ENCODE measurements at places on chromosomes 6 and 20.

DNA sequence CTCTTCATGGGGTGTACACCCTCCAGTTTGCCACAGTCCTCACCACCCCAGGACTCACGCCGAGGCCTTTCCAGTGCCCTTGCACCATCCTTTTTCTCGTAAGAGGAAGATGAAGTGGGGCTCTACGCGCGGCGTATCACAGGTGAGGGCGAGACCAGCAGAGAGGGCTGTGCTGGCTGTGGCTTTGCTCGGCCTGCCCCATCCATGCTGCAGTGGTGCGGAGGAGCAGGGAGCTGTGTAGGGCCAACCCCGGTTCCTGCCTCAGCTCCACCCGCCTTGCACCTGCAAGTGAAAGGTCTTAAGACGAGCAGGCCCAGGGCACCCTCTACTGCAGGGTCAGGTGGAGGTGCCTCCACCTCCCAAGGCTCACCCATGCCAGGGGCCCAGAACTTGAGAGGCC, 24.1 kb downstream of the RBCK1 start:
- no peak for DNase-seq

- peak; percentile 8 for DNase-seq
Measured at GRCh38 chr6:1667012-1667804, 57.5 kb downstream of the FOXC1 start.

GRCh38 chr6:170286246-170286933, 4.5 kb downstream of the DLL1 start:
- no peak for DNase-seq

DNA sequence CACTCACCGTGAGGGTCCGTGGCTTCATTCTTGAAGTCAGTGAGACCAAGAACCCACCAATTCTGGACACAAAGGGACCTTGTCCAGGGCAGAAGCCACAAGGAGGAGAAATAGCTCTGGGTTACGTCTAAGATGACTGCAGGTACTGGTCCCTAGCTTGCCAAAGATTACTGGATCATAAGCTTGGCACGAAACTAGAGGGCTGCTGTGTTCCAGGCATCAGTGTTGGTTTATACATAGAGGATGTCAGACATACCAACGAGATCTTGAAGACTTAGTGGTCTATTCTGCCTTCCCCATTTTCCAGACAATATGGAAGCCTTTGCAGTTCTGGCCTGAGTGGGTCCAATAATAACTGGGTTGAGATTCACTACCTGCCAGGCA, 175.7 kb downstream of the TBX18 start:
- DNase-seq = no peak

GRCh38 chr20:49187330-49187850, 744 bp downstream of the STAU1 start:
- DNase-seq = no peak

DNA sequence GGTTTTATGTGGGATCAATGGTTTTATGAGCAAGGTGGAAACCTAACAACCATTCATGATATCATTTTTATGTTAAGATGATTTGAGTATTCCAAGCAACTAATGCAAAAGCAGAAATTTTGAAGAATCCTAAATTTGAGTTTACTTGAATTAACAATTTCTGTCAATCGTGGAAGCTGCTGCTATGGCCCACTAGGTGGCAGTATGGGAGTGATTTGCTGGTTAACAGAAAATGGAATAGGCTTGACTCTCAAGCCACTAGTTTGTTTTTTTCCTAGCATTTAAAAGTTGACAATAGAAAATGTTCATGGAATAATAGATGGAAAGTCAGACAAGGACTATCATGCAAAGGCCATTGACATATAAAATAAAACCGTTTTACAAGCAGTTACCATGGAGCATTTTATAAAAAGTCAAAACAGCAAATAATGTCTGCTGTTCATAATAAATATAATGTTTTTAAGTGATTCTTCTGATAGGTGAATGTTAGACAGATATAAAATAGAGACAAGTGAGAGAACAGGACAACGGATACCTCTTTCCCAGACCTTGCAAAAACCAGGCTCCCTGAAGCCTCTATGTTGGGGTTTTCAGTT, 43.0 kb upstream of the TMEM200A start:
- peak; percentile 64 for DNase-seq

GRCh38 chr6:46103441-46104115, 26.2 kb upstream of the ENPP4 start:
- no peak for DNase-seq
